ENCODE measurements at places on chromosomes 5 and 9. TPM values are rescaled to one million over a fixed set of nuclear protein-coding genes. Genes with fewer than 3 reads are reported as not detected.

- DNase-seq = no peak
Observed at GRCh38 chr5:72246954-72247442, 73.0 kb downstream of the MRPS27 start.

- no peak for DNase-seq
Observed at GRCh38 chr5:148620696-148621095, 33.6 kb downstream of the HTR4 start.

DNA sequence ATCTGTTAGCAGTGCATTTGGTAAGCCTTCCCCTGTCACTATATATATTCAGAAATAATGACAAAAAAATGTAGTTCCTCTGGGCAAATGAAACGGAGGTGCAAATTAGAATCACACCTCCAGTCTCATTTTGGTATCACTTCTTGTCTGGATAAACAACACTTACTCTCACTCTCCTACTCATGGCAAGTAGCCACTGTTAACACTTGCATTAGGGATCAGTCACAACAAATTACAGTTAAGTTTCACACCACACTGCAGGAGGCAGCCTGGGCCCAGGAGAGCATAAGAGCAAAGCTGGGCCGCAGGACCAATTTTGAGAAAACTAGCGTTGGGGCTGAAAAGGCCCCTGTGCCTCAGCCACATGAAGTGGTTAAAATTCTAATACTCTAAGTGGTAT, 161.0 kb downstream of the ELAVL2 start:
- DNase-seq = no peak

DNA sequence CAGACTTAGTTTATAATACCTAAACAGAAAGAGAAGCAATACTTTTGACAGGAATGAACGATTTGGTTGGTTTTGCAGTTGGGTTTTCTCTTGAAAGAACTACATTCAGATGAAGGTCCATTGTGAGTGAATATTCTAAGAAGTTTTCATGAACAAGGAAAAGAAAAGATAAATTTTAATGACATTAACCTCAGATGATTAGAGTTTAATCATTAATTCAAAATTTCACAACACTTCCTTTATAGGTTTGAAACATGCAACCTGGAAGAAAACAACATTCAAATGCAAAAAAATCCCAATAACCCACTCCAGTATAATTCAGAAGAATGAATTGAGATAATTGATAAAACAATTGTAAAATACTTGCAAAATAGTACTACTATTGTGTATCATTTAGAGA, 23.8 kb downstream of the EQTN start:
- DNase-seq = no peak

GRCh38 chr5:146641941-146642340, 126.0 kb upstream of the GPR151 start:
- no peak for DNase-seq

DNA sequence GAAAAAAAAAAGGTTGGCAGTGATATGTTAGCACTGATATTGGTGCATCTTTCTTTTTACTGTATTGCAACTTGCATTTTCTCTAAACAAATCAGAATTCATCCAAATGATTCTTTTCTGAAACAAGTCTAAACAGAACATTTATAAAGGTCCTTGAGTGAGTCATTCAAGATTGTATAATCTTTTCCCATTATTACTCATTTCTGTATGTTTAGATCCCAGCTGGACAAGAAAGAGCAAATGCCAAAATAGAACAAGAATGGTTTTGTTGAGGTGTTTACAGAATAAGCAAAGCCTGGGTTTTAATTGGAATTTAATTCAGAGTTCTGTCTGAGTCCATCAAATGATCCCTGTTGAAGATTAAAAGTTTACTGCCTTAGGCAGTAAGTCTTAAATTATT, 112.3 kb downstream of the VCAN start:
- DNase-seq = no peak

DNA sequence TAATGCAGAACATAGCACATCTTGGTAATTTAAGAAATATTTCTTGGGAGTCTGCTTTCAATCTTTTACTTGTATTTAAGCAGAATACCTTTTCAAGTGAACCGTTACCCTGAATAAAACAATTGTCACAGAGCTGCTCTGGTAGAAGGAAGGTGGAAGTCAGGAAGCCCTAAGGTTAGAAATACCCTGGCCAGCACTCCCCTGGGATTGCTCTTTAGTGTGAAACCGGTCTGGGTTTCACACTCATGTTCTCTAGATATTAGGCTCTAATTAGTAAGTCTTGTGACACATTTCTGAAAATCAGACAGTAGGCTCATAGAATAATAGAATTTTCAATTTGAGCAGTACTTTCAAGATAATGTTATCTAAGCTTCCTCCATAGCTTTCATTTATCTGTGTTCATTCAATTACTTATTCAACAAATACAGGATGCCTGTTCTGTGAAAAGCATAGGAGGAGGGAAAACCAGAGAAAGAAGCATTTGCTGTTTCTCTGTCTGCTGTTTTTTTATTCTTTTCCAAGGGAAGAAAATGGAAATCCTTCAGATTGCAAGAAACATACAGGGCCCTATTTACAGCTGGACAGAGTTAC, 825.5 kb downstream of the TLR4 start:
- no peak for DNase-seq

GRCh38 chr5:72451741-72452505, 55.3 kb downstream of the ZNF366 start:
- peak; percentile 75 for DNase-seq

DNA sequence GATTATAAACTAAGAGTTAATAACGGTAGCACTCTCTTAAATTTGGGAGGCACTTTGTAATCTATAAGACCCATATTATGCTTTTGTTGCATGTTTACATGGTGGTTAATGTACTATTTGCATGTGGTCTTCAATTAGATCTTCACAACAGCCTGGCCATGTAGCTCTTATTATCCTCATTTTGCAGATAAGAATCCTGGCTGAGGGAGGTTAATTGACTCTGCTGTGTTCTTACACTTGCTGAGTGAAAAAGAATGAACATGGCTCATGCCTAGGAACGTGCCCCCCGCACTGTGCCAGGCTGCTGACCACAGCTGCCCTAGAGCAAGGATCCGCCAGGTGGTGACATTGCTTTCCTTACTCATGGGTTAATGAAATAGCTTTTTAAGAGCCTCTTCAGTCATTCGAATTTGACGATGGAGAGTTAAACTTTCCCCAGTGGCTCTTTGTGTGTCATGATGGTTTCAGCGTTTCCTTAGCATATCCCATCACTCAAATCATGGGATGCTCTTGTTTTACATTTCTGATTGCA, 97.9 kb downstream of the CDH6 start:
- DNase-seq = no peak

GRCh38 chr5:98763001-98763630, 10.3 kb upstream of the RGMB start:
- DNase-seq = no peak

DNA sequence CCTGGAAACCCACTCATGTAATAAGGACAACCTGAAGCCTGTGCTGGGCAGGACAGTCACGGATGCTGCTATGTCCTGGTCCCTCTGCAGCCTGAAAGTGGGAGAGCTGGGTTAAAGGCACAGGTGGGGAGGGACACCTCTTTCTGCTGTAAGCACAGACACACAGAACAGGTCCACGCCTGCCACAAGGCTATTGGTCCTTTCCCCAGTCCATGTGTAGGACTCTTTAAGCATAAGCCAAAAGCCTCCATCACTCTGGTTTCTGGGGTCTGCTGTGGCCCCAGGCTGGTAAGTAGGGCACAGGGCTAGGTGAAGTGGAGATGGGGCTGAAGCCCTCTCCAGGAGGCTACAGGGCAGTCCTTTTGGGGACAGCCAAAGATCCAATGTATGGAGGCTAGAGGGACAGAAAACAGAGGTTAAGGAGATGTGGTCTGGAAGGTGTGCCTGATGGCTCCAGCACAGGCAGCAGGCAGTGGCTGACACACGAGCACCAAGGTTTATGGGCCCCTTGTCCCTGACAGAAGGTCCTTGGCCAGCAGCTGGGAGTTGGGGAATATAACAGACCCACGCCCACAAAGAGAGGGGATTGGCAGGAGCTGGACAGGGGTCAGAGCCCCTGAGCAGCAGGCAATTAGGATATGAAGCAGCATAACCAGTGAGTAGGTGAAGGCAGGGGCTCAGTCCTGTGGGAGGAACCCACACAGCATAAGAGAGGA, 203.6 kb upstream of the MVB12B start:
- no peak for DNase-seq

- peak; percentile 35 for DNase-seq
Observed at GRCh38 chr5:141208478-141208877, at the start of gene PCDHB12. Gene PCDHB12 (plus strand): TSS chr5:141208719. CDS start chr5:141208908, 189 bp downstream.

DNA sequence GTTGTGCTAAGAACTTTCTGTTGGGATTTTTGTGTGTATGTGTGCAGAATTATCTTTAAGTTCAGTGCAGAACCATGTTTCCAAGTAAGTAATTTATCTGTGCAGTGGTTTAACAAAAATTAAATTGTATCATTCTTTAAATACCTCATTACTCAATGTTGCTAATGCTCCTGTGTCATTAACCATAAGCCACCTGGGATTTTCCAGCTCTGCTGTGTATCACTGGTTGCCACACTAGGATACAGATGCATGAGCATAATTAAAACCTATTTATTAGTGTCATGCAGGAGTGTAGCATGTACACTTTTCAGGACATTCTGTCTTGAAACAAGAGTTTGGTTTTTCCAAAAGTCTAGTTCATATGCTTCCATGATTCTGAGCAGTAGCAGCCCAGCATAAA, 120.4 kb upstream of the PTGER4 start:
- no peak for DNase-seq

GRCh38 chr5:149001162-149001561, 61.7 kb downstream of the SH3TC2 start:
- no peak for DNase-seq

DNA sequence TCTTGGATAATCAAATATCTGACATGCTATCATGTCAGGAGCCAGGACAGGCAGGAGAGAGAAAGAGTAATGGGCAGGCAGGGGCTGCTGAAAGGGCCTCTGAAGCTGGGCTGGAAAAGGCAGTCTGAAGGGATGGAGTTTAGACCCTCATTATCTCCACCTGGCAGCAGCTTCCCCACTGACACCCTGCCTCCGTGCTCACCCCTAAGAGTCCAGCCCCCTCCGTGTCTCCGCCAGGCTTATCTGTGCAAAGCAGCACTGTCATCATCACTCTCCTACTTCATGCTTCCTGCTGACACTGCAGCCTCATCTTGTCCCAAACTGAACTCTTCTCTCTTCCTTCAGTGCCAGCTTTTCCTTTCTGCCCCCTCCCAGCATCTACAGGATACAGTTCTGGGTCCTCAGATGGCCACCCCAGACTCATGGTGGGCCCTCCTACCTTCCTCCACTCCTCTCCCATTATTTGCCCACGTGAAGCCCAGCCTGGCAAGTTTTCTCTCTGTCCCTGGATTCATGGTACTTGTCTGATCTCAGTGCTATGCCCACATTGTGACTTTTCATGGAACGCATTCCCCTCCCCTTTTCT, 70.9 kb upstream of the KLF9 start:
- peak; percentile 73 for DNase-seq

GRCh38 chr5:127987354-127988145, 96.0 kb upstream of the SLC12A2 start:
- no peak for DNase-seq

DNA sequence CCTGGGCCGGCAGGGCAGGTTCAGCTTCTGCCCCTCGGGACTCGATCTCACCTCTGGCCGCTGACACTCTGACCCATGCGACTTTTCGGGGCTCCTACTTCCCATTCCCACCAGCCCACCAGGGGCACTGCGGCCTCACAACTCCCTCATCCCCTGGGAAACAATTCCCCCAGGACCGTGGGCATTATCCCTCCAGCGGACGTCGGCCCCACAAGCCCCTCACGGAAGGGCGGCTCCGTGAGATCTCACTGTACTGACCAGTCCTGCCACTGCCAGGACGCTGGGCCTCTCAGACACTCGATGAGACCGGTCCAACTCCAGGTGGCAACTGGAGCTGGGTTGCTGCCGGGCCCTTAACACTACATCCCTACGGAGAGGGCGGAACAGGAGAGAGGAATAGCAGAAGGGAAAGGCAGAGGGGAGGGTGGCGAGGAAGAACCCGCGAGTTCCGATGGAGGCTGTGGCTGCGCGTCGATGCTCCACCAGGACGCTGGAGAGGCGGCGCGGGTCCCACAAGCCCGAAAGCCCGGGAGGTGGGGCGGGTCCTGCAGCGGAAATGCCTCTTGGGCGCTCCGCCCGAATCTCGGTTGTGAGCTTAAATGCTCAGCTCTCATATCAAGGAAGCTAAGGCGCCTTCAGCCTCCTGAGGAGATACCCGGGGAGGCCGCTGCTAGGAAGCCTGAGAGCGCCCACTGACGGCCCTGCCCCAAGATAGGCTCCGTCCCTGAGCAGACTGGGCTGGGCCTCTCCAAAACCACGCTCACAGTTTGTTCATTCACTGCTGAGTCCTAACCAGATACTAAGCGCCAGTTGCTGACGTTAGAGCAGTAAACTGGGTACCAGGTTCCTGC, 36.3 kb downstream of the VCP start:
- DNase-seq = peak; percentile 78

- DNase-seq = no peak
Observed at GRCh38 chr5:65861830-65862241, 64.5 kb upstream of the ERBIN start.

DNA sequence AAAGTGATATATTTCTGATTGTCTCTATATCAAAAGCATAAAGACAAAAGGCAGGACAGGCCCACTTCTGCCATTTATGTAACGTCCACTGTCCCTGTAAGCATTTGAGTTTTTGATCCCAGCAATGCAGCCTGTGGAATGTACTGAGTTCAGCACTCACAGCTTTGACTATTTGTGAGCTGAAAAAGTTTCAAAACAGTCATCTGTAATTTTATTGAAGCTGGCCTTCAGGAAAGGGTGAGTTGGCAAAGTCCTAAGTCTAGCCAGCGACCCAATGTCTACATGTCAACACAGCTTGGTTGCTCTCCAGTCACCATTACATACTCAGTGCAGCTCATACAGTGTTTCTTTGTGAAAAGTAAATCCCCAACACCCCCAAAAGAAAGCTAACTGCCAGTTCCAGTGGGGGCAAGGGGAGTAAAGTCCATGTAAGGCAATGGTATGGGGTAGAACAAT, 9.7 kb downstream of the LIFR start:
- no peak for DNase-seq

GRCh38 chr5:16461026-16461425, 4.6 kb downstream of the ZNF622 start:
- DNase-seq = no peak

DNA sequence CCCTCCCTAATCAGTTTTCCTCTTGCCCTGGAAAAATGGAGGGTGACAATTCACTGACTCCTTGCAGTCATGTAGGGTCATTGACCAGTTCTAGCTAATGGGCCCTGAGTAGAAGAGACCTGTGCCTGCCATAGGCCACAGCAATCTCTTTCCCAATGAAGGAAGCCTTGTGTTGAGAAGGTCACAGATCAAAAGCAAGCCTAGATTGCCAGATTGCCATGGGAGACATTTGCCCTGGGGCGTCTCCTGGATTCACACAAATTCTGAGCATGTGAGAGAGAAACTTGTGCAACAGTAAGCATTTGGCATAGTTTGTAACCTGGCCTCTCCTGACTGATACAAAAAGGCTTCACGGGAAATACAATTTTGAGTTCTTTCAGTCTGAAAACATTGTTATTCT, 148.0 kb downstream of the NUDT12 start:
- no peak for DNase-seq

Gene ADAMTS13
- total RNA-seq = 3.1 TPM

Gene CACFD1
- 11.8 TPM for total RNA-seq

Gene CCL27
- not detected for total RNA-seq

Gene CDC20B
- not detected for total RNA-seq

Gene AK8
- 0.42 TPM for total RNA-seq

Gene TSSK1B
- total RNA-seq = not detected

Gene PCDHA12
- not detected for total RNA-seq

Gene C5orf46
- 2.8 TPM for total RNA-seq

Gene TYRP1
- total RNA-seq = 43.8 TPM

Gene PCDHB3
- 0.99 TPM for total RNA-seq

Gene HTR4
- total RNA-seq = not detected

Gene AFAP1L1
- total RNA-seq = 48.9 TPM

Gene ACSL6
- total RNA-seq = 4.4 TPM
